ENCODE measurements at places on chromosomes 1 and 21.

- no peak for DNase-seq
Measured at GRCh38 chr21:16309250-16309971, 579.6 kb downstream of the USP25 start.

GRCh38 chr1:181423301-181423918 is 59.9 kb upstream of the CACNA1E start:
- DNase-seq, result peak; percentile 26

DNA sequence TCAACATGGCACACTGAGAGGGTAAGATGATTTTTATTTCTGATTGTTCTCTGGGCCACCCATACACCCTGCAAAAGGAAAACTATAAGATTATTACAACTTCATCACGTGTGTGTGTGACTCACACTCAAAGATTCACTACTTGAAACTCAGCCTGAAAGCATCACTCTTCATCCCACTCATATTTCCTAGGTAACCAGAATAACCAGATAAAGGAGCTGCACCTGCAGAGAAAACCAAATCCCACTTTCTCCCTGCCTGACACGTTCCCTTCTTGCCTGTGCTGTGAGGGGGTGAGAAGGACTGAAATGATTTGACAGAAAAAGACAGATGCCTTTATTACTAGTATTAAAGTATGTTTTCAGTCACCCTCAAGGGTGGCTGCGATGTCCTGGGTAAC is 131.6 kb downstream of the TGFBR3 start:
- no peak for DNase-seq

DNA sequence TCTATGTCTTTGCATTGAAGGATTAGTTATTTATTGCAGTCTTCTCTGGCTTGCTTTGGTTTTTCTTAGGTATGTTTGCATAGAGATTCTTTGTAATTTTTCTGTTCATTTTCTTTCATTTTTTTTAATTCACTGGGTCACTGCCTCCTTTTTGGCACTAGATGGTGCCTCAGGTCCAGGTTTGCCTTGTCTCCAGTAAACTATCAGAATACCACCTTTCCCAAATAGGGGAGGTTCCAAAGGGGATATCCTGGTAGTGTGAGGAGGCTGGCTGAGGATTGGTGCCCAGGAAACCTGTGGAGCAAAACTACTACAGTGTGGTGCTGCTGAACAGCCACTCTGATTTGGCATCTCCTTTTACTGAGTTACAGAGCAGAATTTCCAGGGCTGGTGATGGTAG is 257.1 kb downstream of the KCTD3 start:
- DNase-seq, result no peak

DNA sequence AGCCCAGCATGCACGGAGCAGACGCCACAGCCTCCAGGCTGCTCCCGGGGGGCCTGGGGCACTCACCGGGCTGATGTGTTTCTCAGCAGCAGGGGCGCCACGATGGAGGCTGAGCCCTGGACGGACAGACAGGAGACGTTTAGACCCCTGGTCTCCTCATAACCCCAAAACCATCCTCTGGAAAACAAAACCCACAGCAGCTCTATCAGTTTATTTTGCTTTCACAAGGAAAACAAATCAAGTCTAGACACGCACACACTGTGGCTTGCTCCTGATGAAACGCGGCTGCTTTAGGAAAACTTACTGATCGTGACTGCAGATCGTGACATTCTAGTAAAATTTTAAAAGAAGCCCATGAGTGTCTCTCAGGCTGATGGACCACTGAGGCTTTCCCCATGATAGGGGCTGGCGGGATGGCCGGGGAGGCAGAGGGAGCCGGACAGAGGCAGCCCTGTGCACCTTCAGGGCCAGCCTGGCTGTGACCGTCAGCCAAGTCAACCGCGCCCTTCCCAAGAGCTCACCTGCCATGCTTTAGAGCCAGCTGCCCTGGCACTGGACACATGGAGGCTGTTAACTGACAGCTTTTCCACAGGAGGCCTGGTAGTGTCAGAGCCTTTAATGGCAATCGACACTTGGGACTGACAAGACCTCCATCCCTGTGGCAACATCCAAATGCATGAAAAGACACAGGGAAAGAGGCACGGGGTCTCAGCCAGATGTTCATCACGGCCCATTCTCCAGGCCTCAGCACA is 5.2 kb downstream of the POFUT2 start:
- no peak for DNase-seq

DNA sequence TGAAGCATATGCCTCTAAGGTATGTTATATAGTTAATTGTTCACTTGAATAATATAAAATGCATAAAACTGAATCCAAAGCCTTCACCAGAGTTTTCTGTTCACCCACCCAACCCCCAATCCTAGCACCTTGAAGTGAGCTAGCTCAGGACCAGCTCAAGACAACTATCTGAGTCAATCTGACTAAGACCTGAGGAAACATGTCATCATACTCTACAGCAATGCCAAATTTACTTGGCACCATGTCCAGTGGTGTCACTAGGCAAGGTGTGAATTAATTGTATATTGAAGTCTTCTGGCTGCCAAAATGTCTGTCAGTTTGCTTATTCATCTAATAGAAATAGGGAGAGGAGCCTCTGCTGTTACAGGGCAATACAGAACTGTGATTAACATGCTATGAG is 3.8 kb downstream of the DNASE2B start:
- peak; percentile 70 for DNase-seq
